ENCODE measurements at places on chromosomes 11 and 22.

GRCh38 chr11:83840326-83840725, 554.2 kb upstream of the CCDC90B start:
- DNase-seq, result no peak

DNA sequence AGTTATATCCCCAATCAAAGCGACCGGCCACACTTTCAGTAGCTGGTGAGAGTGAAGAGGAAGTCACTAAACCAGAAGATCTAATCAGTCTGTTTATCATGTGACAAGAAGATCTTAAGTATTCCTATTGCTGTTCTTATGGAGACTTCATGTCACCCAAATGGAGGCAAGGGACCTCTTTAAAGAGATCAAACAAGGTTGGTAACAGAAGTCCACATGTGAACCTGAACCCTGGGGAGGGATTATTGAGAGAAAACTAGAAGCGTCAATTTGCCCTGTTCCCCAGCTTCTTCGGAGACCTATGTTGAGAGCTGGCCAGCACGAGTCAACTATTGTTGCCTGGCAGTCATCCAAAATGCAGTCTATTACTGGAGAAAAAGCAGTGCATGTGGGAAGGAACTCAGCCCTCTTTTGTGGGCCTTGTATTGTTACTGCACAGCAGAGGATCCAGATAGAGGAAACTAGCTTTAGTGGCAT, 76.9 kb upstream of the CTSC start:
- no peak for DNase-seq

DNA sequence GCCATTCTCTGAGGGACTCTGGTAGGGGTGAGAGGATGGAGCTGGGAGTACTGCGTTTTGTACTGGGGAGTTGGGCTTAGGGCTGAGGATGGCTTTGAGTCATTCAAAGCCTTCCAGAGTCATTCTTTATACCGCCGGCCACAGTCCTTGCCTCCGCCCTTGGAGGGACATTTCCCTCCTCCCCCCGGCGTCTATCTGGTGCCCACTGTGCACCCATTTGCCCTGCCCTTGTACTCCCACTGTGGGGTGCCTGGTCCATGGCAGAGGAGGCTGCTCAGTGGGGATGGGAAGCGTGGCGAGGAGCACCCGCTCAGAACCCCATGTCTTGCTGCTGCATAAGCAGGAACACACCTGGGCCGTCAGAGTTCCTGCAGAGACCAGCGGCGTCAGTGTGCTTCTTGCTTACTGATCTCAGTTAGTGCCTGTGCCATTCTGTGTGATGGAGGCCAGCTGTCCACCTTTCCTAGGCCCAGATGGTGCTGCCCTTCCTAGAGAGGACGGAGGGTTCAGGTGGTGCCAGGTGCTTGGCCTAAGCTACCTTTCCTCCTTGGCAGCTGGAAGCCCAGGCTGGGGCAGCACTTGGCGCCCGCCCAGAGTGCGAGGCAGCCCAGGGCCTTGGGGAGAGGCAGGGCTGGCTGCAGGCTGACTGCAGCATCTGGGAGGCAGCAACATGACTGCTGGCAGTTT, 23.3 kb upstream of the TMEM191C start:
- no peak for DNase-seq

DNA sequence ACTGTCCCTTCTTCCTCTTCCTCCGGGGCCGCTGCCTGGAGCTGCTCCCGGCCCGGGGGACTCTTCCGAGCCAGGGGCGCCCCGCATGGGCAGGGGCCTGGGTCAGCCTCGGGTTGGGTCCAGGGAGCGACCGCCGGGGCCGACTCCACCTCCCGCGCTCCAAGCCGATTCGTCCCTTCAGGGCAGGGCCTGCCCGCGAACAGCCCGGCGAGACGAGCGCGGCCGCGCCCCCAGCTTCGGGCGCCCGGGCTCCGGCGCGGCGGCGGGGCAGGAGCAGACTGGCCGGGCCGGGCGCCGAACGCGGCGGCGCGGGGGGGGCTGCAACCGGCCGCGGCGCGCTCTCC, at the start of gene LARGE1:
TSS of gene LARGE1 (minus strand) at position 280 of the 344 bp plus-strand sequence.
- no peak for DNase-seq

DNA sequence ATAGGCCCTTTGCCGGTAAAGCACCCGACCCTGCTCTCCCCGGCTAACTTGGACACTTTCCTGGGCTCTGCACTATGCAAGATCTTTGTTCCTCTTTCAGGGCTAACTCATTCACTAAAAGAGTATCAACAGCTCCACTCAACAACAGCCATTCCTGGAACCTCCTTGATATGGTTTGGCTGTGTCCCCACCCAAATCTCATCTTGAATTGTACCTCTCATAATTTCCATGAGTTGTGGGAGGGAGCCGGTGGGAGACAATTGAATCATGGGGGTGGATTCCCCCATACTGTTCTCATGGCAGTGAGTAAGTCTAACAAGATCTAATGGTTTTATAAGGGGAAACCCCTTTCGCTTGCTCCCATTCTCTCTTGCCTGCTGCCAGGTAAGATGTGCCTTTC, 330.0 kb downstream of the TENM4 start:
- no peak for DNase-seq

- DNase-seq, result no peak
Measured at GRCh38 chr11:17986007-17986710, 26.7 kb downstream of the SERGEF start.

- DNase-seq, result no peak
Measured at GRCh38 chr11:133795088-133795487, 50.2 kb downstream of the SPATA19 start.

GRCh38 chr22:27232077-27232476, 569.5 kb downstream of the MN1 start:
- no peak for DNase-seq

DNA sequence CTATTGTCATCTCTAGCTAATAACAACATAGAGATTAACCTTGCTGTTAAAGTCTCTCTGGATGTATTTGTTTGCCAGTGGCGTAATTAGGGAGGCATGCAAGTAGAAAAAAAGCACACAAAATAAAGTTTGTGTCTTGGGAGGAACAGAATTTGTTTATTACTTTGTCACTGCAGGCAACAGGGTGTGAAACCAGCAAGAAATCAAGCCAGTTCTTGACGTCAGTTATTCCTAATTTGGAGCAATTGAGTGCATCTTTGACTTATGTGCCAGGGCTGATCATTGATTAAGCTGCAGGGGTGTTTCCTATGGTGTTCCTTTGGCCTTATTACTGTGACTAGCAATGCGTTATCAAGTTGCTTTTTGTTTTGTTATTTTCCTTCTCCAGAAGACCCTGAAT, 751.0 kb downstream of the KCNA4 start:
- DNase-seq, result no peak

DNA sequence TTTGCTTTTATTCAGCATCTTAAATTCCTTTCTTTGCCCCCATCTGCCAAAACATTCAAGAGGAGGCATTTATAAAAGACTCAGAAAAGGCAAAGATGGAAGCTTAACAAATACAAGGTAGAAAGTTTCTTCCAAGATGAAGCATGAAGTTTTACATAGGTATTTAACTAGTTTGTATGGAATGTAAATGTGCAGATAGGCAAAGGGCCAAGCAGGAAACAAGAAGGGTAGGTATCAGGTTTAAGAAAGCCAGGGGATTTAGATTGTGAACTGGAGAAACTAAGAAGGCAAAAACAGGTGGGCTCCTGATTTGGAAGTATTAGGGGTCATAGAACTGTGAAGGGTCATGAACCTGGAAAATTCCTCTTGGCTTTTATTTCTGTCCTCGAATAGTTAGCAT, 62.6 kb downstream of the PPP2R1B start:
- DNase-seq, result no peak

- DNase-seq, result no peak
Measured at GRCh38 chr11:94544646-94545263, 1.0 kb downstream of the FUT4 start.

DNA sequence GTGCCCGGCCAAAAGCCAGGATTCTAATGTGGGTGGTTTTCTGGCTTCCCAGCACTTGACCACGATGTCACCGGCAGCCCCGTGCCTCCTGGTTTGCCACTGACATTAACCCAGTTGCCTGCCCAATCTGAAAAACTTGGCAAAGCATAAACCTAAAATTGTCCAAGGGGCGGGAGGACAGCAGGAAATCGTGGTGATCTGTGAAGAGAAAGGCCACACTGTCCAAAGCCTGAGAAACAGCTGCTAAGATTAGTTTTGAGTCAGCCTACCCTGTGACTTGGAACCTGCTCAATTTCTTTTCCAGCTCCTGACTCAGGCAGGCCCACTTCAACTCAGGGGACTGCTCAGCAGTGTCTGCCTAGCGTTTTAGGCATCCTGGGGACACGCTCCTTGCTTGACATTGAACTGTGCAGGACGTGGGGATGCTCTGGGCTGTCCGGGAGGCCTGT, 8.2 kb upstream of the F2 start:
- no peak for DNase-seq

DNA sequence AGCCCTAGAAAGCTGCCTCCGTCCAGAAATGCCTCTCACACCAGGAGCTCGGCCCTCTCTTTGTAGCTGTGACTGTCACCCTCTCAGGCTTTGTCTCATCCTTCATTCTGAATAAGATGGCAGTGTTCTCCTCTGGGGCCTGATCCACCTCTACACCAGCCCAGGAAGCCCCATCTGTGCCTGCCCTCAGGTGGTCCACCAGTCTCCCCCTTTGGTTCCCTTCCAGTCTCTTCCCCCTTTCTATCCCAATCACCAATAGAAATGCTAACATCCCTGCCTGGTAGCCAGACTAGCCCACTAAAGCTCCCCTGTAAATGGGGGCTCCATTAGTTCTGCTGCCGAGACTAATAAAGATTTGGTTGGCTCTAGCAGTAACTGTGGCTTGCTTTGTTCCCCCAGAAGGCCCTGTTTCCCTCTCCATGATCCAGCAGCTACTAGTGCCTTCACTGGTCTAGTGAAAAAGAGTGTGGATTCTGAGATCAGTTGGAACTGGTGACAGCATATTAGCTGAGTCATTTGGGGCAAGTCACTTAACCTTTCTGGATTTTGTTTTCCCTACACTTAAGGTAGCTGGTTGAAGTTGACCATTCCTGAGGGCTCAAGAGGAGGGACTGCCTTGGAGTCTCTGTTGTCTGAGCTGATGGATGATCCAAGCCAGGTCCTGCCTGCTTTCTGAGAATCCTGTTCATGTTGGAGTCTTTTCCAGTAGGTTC, 16.2 kb downstream of the PLEKHB1 start:
- no peak for DNase-seq

DNA sequence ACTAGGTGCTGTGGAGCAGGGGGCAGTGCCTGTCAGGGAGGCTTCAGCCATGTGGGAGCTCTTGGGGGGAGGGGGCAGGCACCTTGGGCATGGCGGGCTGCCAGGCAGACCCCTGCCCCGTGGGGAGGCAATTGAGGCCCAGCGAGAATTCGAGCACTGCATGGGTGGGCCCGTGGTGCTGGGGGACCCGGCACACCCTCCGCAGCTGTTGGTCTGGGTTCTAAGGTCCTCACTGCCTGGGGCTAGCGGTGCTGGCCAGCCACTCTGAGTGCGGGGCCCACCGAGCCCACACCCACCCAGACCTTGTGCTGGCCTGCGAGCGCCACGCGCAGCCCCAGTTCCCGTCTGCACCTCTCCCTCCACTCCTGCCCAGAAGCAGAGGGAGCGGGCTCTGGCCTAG, 835.5 kb upstream of the CNTN5 start:
- no peak for DNase-seq

GRCh38 chr11:33634291-33634834, 66.3 kb downstream of the C11orf91 start:
- DNase-seq, result no peak

DNA sequence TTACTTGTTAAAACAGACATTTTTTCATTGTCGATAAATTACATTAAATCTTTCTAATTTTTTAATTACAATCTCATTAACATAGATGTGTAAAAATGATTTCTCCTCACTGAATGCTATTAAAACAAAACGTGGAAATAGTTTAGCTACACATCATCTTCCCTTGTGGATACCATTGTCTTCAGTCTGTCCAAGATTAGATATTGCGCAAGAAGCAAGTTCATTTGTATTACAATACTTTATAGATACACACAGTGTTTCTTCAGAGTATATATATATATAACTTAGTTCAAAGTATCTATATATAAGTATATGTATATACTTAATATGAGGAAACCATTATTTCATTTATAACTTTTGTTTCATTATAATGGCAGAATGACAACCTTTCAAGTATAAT, 883.3 kb upstream of the CNTN5 start:
- DNase-seq, result no peak

DNA sequence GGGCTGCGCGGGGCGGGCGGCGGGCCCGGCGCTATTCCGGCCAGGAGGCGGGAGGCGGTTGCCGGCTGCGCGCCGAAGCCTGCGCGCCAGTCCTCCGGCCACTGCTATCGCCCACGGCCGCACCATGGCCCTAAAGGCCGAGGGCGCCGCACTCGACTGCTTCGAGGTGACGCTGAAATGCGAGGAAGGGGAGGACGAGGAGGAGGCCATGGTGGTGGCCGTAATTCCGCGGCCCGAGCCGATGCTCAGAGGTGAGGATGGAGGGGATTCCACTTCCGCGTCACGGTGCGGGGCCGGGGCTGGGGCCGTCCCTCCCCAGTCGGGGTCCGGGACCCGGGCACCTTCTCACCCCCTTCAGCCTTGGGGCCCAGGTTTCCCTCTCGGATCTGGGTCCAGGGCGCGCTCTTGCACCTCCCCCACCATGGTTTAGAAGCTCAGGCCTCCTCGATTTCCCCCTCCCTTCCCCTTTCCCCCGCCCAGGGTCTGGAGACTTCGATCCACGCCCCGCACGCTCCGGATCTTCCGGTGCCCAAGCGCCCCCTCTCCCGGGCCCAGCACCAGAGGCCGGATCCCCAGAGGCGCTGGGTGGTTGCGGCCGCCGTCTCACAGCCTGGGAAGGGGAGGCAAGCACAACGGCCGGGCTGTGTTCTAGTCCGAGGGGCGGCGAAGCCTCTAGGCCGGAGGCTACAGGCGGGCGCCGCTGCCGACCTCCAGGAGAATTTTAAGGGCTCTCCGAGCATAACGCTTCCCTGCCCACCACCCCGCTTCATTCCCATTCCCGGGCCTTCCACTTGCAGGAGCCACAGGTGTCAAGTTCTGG, 517 bp downstream of the SPINDOC start:
- DNase-seq, result no peak

GRCh38 chr11:16321148-16321547, 35.2 kb downstream of the SOX6 start:
- no peak for DNase-seq

DNA sequence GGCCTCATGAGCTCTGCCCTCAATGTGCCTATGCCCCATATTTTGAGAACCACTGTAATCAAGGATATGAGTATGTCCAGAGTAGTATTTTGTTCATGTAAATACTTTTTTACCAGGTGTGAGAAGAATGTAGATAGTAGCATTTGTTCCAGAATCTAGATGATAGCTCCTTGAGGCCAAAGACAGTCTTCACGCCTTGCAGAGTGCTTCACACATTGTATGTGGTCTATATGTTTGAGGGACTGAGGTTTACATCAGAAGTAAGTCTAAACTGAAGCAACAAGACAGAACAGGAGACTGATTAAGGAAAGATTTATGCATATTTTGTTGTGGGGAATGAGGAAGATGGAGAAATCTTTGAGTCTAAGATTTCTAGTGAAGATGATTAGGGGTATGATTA, 12.5 kb downstream of the CEP57 start:
- no peak for DNase-seq

DNA sequence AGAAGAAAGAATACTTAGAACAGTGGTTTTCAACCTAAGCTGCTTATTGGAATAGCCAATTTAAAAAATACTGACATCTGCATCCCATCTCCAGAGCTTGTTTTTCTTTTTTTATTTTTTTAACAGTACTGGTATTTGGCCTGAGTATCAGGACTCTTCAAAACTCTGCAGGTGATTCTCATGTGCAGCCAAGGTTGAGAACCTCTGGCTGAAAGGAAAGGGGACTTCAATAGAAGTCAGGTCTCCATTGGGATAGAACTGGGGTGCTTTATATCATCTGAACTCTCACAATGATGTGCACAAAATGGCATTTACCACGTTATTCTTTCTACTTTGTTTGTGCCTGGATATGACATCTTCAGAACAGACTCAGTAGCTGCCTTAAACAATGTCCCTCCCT, 55.3 kb downstream of the BBOX1 start:
- DNase-seq, result no peak

Data from esophagus squamous epithelium (tissue), 5 donors.